ENCODE measurements at places on chromosomes 3 and 15. TPM values are rescaled to one million over a fixed set of nuclear protein-coding genes. Genes with fewer than 3 reads are reported as not detected.

GRCh38 chr3:123138839-123139444 is 62.8 kb upstream of the SEC22A start:
- no peak for DNase-seq
- H3K27me3 ChIP-seq: no peaks in the 10 kb centered on the region
- peaks cover 12% of the 10 kb centered on the region for H3K36me3 ChIP-seq
- no peaks in the 10 kb centered on the region for H3K4me1 ChIP-seq

DNA sequence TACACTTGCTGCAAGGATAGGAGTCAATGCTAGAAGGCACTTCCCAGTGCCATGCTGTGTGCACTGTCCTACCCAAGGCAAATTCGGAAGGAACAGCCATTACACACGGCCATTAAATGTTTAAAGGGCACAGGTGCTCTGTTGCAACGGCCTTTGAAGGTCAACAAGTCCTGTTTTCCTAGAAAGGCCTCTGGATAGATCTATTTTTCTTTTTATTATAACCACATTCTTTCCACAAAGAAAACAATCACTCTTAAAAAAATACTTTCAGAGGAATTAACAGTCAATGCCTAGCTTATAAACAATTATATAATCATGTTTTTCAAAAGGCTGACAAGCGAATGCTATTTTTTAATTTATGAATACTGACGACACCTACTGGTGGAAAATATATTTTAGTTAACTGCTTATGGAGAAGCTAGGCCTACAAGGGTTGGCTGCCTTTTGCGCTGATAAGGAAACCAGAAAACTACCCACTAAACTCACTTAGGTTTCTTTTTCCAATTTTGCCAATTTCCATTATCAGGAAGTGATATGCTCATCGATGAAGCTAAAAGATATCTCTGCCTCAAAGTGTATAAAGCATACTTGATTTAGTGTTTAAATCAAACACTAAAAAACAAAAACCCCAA is 2.4 kb downstream of the ARHGEF3 start:
- DNase-seq: no peak
- no peaks in the 10 kb centered on the region for H3K4me1 ChIP-seq
- H3K27ac ChIP-seq: no peak overlapping the region
- H3K4me3 ChIP-seq: peak overlapping the region; percentile 71

GRCh38 chr3:133058831-133059230 is 20.6 kb downstream of the TMEM108 start:
- no peaks in the 10 kb centered on the region for H3K27me3 ChIP-seq
- H3K36me3 ChIP-seq: no peaks in the 10 kb centered on the region
- H3K4me1 ChIP-seq: no peaks in the 10 kb centered on the region
- H3K27ac ChIP-seq: no peak overlapping the region
- H3K4me3 ChIP-seq: no peak overlapping the region

- H3K27ac ChIP-seq: peak overlapping the region; percentile 42
- DNase-seq: peak; percentile 86
- H3K4me3 ChIP-seq: no peak overlapping the region
- H3K4me1 ChIP-seq: peaks cover 66% of the 10 kb centered on the region
These were observed 20.4 kb downstream of the BMF start for GRCh38 chr15:40087991-40088928.

GRCh38 chr15:69313432-69314000 is 14.8 kb downstream of the PAQR5 start:
- DNase-seq: no peak
- no peaks in the 10 kb centered on the region for H3K27me3 ChIP-seq
- H3K4me3 ChIP-seq: no peak overlapping the region

GRCh38 chr3:15266510-15267376 is 60.7 kb downstream of the CAPN7 start:
- H3K4me3 ChIP-seq: no peak overlapping the region
- H3K27ac ChIP-seq: no peak overlapping the region
- no peaks in the 10 kb centered on the region for H3K27me3 ChIP-seq

DNA sequence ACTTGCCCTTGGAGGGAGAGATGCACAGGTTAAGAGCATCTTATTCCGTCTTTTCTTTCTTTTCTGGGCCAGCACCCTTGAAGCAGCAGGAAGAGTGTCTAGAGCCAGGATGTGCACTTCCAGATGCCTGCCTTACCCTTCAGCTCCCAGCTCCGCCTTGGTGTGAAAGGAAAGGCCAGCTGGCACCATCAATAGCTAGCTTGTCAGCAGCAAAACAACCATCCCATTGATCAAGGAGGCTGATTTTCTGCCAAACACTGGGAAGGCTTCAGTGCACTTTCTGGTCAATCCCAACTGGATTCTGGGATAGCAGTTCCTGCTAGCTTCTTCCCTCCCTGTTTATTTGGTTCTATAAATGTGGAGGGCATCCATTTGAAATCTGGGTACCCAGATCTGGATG is 110.9 kb upstream of the GALNT15 start:
- peaks cover 40% of the 10 kb centered on the region for H3K4me1 ChIP-seq
- no peaks in the 10 kb centered on the region for H3K27me3 ChIP-seq
- H3K36me3 ChIP-seq: no peaks in the 10 kb centered on the region
- no peak overlapping the region for H3K4me3 ChIP-seq
- H3K27ac ChIP-seq: peak overlapping the region; percentile 77
- DNase-seq: peak; percentile 76

GRCh38 chr3:188432802-188433520 is 279.0 kb downstream of the LPP start:
- no peaks in the 10 kb centered on the region for H3K27me3 ChIP-seq
- no peaks in the 10 kb centered on the region for H3K36me3 ChIP-seq
- H3K27ac ChIP-seq: peak overlapping the region; percentile 8
- no peak for DNase-seq

- peak; percentile 90 for DNase-seq
- H3K4me3 ChIP-seq: peak overlapping the region; percentile 41
- peak overlapping the region; percentile 63 for H3K27ac ChIP-seq
- no peaks in the 10 kb centered on the region for H3K36me3 ChIP-seq
- H3K4me1 ChIP-seq: no peaks in the 10 kb centered on the region
- H3K27me3 ChIP-seq: peaks cover 6% of the 10 kb centered on the region
These were observed 1037.2 kb downstream of the IGSF11 start for GRCh38 chr3:117997201-117998049.

DNA sequence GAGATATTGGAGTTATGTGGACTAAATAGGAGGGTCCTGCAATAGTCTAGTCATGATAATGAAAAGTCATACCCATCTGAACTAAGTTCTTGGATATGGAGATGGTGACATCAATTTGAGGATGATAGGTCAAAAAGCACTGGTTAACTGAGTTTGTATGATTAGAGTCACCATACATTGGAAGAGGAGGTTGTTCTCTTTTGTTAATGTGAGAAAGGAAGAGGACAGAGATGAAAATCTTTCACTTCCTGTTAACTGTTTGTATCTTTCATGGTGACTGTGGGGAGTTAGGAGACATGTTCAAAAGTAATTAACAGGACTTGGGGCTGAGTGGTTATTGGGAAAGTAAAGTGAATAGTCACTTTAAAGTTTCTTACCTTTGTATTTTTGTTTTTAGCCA is 11.1 kb downstream of the TMEM62 start:
- peaks cover 72% of the 10 kb centered on the region for H3K36me3 ChIP-seq
- no peak for DNase-seq
- H3K27me3 ChIP-seq: no peaks in the 10 kb centered on the region
- H3K4me3 ChIP-seq: no peak overlapping the region
- no peaks in the 10 kb centered on the region for H3K4me1 ChIP-seq

DNA sequence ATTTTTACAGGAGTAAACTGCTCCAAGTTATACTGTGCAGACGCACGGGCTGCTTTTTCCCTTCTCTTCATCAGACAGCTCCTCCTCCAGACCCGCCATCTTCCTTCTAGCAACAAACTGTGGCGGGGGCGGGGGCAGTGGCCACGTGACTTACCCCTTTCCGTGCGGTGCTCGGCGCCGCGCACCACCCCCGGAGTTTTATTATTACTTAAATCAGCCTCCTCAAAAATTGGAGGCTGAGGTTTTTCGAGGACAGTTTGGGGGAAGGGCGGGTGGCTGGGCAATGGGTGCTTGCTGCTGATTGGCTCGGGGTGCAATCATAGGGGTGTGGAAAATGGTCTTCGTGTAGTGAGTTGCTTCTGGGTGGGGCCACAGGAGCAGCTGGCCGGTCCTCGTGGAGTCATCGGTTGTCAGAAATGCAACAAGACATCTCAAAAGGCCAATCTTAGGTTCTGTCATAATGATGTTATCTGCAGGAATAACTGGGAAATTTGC is 77.1 kb upstream of the MFGE8 start:
- no peak for DNase-seq
- H3K4me1 ChIP-seq: peaks cover 5% of the 10 kb centered on the region
- no peak overlapping the region for H3K27ac ChIP-seq
- H3K27me3 ChIP-seq: no peaks in the 10 kb centered on the region
- no peaks in the 10 kb centered on the region for H3K36me3 ChIP-seq

GRCh38 chr3:29226706-29227105 is 54.2 kb upstream of the RBMS3 start:
- H3K36me3 ChIP-seq: no peaks in the 10 kb centered on the region
- H3K27me3 ChIP-seq: no peaks in the 10 kb centered on the region
- DNase-seq: no peak
- peaks cover 18% of the 10 kb centered on the region for H3K4me1 ChIP-seq
- no peak overlapping the region for H3K27ac ChIP-seq

DNA sequence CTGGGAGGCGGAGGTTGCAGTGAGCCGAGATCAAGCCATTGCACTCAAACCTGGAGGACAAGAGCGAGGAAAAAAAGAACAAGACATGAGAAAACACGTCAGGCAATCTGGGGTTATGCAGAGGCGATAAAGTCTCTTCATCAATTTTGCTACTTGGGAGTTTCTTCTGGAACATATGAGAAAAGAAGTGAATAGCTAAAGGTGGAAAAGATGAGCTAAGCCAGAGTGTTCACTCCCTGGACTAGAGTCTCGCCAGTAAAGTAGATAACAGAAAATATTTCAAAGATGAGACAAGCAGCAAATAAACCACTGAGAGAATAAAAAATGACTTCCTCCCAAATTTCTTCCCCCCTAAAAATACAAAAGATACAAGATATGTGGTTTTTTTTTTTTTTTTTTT is 188.4 kb upstream of the HES1 start:
- no peak overlapping the region for H3K4me3 ChIP-seq
- DNase-seq: no peak
- H3K27ac ChIP-seq: no peak overlapping the region
- no peaks in the 10 kb centered on the region for H3K27me3 ChIP-seq

GRCh38 chr15:55915876-55916567 is 77.4 kb downstream of the NEDD4 start:
- no peaks in the 10 kb centered on the region for H3K36me3 ChIP-seq
- H3K4me3 ChIP-seq: no peak overlapping the region
- H3K27ac ChIP-seq: no peak overlapping the region
- H3K4me1 ChIP-seq: peaks cover 30% of the 10 kb centered on the region
- no peaks in the 10 kb centered on the region for H3K27me3 ChIP-seq

DNA sequence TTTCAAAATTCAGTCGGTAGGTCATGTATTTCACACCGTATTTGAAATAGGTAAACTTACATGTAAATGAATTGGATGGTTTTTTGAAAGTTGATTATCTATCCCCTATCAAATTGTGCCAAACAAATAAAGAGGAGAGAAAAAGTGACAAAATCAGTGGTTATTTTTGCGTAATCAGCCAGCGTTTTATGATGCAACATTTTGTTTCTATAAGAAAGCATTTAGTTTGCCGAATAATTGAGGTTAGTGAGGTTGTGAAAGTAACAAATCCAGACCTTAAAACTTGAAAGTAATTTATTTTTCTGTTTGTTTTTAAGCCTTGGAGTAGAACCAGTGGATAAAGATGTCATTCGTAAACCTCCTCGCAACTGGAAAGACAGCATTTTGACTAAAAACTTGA is 29.3 kb downstream of the ASTE1 start:
- no peaks in the 10 kb centered on the region for H3K4me1 ChIP-seq
- H3K4me3 ChIP-seq: no peak overlapping the region
- H3K27me3 ChIP-seq: no peaks in the 10 kb centered on the region
- peaks cover 79% of the 10 kb centered on the region for H3K36me3 ChIP-seq

DNA sequence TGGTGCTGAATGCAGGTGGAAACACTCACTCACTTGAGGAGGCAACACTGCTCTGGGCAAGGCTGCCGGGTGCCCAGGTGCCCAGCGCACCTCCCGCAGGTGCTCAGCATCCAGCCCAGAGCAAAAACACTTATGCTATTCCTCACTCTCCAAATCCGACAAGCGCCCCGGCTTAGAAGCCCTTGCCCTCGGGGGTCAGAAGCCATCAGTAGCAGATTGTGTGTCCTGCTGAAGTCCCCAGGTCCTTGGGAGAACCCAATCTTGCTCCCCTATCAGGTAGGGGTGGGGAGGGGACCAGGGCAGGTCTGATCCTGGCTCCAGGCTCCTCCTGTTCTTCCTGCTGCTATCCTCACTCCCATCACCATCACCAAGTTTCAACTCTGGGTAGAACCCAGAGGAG is 46.7 kb downstream of the TLE3 start:
- DNase-seq: no peak
- no peak overlapping the region for H3K27ac ChIP-seq
- peaks cover 19% of the 10 kb centered on the region for H3K4me1 ChIP-seq
- H3K36me3 ChIP-seq: peaks cover 59% of the 10 kb centered on the region
- no peak overlapping the region for H3K4me3 ChIP-seq

- no peak overlapping the region for H3K4me3 ChIP-seq
- H3K4me1 ChIP-seq: no peaks in the 10 kb centered on the region
- no peaks in the 10 kb centered on the region for H3K36me3 ChIP-seq
- no peak for DNase-seq
- no peaks in the 10 kb centered on the region for H3K27me3 ChIP-seq
- H3K27ac ChIP-seq: no peak overlapping the region
These were observed 123.7 kb upstream of the CHRM5 start for GRCh38 chr15:33844597-33844996.

DNA sequence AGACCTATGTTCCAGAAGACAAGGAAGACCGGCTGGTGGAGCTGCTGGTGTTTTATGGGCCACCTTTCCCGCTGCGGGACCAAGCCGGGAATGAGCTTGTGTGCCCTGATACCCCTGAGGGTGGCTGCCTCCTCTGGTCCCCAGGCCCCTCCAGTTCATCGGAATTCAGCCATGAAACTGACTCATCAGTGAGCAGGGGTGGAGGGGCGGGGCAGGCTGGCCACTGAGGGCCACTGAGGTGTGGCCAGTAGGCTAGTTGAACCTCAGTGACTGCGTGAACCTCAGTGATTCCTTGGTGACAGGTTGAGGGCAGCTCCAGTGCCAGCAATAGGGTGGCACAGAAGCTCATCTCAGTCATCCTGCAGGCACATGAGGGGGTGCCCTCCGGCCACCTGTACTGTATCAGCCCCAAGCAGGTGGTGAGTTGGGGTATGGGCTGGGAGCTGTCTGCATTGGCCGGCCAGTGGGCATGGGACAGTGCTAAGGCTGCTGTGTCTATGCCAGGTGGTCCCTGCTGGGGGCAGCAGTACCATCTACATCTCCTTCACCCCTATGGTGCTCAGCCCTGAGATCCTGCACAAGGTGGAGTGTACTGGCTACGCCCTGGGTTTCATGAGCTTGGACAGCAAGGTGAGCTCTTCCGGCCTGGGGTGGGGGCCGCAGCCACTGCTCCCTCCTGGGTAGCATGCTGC is 20.3 kb downstream of the ACAA1 start:
- DNase-seq: peak; percentile 52
- H3K4me1 ChIP-seq: no peaks in the 10 kb centered on the region
- no peak overlapping the region for H3K27ac ChIP-seq
- no peak overlapping the region for H3K4me3 ChIP-seq

- H3K36me3 ChIP-seq: no peaks in the 10 kb centered on the region
- DNase-seq: no peak
- H3K27ac ChIP-seq: no peak overlapping the region
- no peaks in the 10 kb centered on the region for H3K27me3 ChIP-seq
- H3K4me1 ChIP-seq: peaks cover 11% of the 10 kb centered on the region
These were observed 9.7 kb upstream of the LARP6 start for GRCh38 chr15:70863450-70864218.

Gene MESP2
- not detected for total RNA-seq

Gene CA12
- 2.2 TPM for total RNA-seq

Gene GMNC
- not detected for total RNA-seq

Gene PLA2G4B
- total RNA-seq: 1.6 TPM

Gene MRAS
- total RNA-seq: 24.4 TPM

Gene GOLGA6L22
- not detected for total RNA-seq

Gene DNAJA4
- total RNA-seq: 17.8 TPM

Gene TMEM202
- not detected for total RNA-seq

Gene C3orf70
- 37.5 TPM for total RNA-seq

All from sigmoid colon (tissue), 7 donors.